AG08396 (cell line): ENCODE measurements at places on chromosomes 5 and 9.
A peak's percentile ranks its signal among the peaks of the same experiment; 100 is the strongest.

GRCh38 chr5:178104492-178104891, 8.8 kb upstream of the N4BP3 start:
- no peak for DNase-seq

- no peak for DNase-seq
Observed at GRCh38 chr5:137696481-137696880, 39.4 kb downstream of the KLHL3 start.

DNA sequence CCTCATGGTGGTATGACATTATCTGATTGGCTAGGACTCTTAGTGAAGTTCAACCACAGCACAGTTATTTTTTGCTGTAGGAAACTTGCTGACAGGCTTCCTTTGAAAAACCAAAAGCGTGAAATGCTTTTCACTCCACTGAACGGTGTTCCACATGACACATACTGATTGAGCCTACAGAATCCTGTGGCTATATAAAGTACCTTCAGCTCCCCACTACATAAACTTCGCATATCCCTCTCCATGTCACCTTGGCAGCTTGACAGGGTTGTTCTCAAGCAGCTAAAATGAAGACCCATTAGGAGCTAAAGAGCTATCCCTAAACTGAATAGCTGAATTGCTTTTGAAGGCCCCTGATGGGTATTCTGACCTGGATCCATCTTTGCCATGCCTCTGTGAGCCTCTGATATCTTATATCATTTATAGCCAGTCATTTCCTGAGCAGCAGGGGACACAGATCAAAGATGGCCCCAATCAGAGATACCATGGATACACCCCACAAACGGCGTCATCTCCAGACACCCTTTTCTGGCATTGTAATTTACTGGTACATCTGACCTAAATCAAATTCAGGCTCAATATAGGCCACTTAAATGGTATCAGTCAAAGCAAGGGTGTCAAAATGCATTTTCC, 91.5 kb downstream of the APBA1 start:
- DNase-seq, result no peak

- peak; percentile 13 for DNase-seq
Observed at GRCh38 chr5:109388407-109388806, 21.4 kb downstream of the PJA2 start.

- DNase-seq, result no peak
Observed at GRCh38 chr9:136876476-136876875, 9.8 kb upstream of the TRAF2 start.
